ENCODE measurements at places on chromosomes 1 and 21.

GRCh38 chr1:199404976-199405375, 622.5 kb upstream of the NR5A2 start:
- no peak for DNase-seq

GRCh38 chr1:221801773-221802516, 60.1 kb upstream of the DUSP10 start:
- no peak for DNase-seq

GRCh38 chr1:175265091-175265490, 72.5 kb upstream of the KIAA0040 start:
- DNase-seq = no peak

- peak; percentile 41 for DNase-seq
Observed at GRCh38 chr1:224380003-224380402, 23.3 kb downstream of the CNIH4 start.

GRCh38 chr1:65524931-65525265, 104.4 kb downstream of the LEPR start:
- no peak for DNase-seq

GRCh38 chr1:97907886-97908285, 12.9 kb downstream of the DPYD start:
- no peak for DNase-seq

- DNase-seq = no peak
Observed at GRCh38 chr1:21338573-21339355, 48.5 kb upstream of the ECE1 start.

GRCh38 chr1:14735841-14736240, 137.4 kb downstream of the KAZN start:
- no peak for DNase-seq

GRCh38 chr21:24294171-24294570, 1313.1 kb downstream of the MRPL39 start:
- DNase-seq = no peak

DNA sequence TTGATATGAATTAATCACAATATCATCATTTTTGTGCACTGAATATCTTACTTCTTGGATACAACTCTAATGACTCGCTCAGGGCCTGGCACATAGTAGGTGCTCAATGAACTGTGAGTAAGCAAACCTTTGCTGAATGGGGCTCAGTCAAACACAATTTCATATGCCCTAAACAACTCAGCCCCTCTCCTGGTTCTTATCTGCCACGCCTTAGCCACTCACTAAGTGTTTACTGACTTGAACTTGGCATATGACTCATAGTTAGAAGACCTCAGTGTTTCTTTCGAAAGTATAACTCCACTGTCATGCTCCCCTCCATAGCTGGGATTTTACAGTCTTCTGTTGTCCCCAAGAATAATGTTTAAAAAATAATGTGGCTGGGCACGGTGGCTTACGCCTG, 4.8 kb upstream of the IFNLR1 start:
- DNase-seq = no peak

- DNase-seq = no peak
Observed at GRCh38 chr1:97505289-97505688, 415.5 kb downstream of the DPYD start.

GRCh38 chr1:155077758-155078445, 735 bp upstream of the EFNA3 start:
- no peak for DNase-seq

DNA sequence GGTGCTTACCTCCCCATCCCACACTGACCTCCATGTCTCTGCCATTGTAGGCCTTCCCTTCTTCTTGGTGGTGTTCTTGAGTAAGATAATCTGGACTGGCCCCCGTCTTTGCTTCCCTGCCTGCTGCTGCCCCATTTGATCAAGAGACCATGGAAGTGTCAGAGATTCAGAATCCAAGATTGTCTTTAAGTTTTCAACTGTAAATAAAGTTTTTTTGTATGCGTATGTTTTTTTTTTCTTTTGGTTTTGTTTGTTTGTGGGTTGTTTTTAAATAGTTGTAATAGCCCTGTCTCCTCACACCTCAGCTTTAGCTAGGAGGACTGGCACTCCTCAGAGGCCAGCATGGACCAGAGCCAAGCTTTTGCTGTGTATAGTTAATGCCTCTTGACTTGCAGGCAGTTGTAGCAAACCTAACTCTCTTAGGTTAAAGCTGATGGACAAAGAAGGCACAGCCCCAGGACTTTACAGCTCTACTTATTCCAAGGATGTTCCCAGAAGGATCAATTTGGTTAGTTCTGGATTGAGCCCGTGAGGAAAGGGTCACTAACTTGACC, 5.6 kb upstream of the YBX1 start:
- no peak for DNase-seq

GRCh38 chr1:214009423-214010196, 21.8 kb downstream of the PROX1 start:
- DNase-seq = no peak

GRCh38 chr1:167088746-167089417, 1.3 kb downstream of the GPA33 start:
- DNase-seq = no peak

- DNase-seq = no peak
Observed at GRCh38 chr1:179826626-179827280, 50.9 kb downstream of the TOR1AIP2 start.

- DNase-seq = no peak
Observed at GRCh38 chr1:211639475-211640300, 35.7 kb downstream of the NEK2 start.

DNA sequence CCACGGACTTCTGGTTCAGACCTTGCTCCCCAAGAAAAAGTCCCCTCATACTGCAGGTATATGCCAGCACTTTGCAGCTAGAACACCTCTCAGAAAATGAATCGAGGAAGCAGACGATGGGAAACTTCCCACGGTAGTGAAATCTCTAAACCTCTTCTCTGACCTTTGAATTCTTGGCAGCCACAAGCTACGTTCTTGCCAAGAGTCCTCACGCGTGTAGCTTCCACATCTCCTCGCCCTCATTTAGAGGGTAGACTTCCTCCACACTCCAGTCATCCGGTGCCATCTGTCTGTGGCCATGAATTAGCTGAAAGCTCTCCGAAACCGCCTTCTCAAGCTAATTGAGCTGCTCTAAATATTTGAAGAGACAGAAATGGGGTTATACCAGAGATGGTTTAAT, 127.8 kb downstream of the RGS7 start:
- no peak for DNase-seq

- no peak for DNase-seq
Observed at GRCh38 chr1:95311014-95311413, 77.0 kb downstream of the RWDD3 start.

- DNase-seq = no peak
Observed at GRCh38 chr1:216937491-216937890, 214.3 kb upstream of the ESRRG start.

GRCh38 chr1:246280551-246280950, 226.5 kb downstream of the SMYD3 start:
- no peak for DNase-seq

DNA sequence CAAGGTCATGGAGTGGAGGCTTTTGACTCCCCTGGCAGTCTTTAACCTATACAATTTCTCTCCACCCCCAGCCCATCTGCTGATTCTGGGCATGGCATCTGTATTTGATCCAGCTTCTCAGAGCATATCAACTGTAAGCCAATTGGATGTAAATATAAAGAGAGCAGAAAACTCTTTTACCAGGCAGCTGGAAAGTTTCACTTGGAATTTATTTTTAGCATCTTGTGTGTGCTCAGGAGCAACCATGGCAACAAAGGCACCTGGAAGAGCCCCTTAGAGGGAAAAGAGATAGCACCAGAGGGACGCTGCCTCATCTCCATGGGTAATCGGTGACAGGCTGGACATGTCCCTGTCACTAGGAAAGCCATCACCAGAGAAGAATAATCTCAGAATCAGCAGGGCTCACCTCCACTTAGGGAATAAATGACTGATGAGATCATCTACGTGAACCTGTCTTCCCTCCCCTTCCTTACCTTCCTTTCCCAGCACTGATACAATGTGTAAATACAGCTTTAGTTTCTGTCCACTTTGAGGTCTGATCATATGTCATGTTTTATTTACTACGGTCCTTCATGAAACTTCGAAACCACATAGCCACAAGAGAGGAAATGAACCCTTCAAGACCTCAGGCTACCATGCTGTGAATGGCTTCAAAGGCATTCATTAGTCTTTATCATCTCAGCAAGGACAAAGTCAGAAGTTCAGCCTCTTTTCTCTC, 25.3 kb upstream of the SIPA1L2 start:
- no peak for DNase-seq

DNA sequence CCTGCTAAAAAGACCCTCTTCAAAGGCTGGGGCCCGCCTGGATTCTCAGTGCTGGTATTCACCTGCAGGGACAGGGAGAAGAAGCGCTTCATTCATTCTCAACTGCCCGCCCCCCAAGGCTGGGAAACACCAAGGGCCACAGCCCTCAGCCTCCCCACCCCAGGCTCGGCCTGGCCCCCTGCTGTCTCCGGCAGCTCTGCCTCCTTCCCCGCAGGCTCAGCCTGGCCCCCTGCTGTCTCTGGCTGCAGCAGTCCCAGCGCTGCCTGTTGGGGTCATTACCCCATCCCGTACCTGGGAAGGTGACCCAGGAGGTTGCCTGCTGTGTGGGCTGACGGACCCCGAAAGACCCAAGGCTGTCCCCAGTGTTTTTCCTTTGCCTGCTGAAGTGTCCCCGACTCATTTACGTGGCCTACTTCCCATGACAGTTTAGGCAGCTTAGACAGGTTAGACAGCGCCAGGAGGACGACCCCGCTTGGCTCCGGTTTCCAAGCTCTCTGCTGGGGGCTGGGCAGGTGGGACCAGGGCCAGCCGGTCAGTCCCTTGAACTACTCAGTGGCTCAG, 22.9 kb upstream of the CLSTN1 start:
- DNase-seq = no peak

DNA sequence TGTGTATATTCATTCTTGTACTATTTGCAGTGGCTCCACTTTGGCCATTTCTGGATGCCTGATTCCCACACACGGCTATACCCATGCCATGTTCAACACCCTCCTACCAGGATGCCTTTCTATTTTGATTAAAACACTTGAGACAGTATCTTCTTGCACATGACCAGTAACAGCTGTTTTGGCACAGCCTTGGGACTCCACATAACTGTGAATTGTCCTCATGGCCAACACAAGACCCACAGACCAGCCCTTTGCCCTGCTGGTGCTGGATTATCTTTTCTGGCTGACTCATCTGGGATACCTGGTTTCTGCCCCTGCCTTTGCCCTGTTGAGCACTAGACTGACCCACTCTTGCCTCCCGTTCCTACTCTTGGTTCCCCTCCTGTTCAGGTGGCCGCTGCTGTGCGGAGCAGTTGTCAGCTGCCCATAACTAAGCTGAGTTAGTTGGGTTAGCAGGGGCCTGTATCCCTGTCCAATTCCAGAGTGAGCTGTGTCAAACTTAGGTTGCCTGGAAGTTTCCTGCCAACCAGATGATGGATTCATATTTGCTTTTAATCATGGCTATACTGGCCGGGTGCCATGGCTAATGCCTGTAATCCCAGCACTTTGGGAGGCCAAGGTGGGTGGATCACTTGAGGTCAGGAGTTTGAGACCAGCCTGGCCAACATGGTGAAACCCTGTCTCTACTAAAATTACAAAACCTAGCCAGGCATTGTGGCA, 10.8 kb upstream of the EYA3 start:
- DNase-seq = no peak

DNA sequence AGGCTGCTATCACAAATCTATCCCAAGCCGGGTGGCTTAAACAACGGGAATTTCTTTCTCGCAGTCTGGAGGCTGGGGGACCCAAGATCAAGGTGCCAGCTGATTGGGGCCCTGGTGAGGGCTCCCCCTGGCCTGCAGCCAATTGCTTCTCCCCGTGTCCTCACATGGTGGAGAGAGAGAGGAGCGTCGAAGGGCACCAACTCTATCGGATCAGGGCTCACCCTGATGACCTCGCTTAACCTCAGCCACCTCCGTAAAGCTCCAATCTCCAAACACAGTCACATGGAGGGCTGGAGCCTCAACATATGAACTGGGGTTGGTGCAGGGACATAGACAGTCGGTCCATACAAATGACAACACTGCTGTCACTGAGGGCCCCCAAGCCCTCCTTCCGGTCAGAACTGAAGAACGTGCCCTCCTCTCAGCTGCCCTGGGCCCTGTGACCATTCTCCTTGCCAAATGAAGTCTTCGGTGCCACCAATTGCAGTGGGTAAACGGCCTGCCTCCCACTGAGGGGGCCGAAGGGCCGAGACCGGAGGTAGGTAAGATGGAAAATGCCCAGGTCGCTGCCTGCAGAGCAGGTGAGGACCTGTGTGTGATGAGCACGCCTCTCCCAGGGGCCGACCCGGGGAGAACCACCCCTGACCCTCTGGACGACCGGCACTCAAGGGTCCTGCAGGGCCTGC, 211.0 kb downstream of the TOMM20 start:
- DNase-seq = no peak

GRCh38 chr1:50492142-50492541, 68.9 kb upstream of the DMRTA2 start:
- no peak for DNase-seq

- DNase-seq = no peak
Observed at GRCh38 chr1:185537596-185537995, 196.6 kb upstream of the HMCN1 start.

DNA sequence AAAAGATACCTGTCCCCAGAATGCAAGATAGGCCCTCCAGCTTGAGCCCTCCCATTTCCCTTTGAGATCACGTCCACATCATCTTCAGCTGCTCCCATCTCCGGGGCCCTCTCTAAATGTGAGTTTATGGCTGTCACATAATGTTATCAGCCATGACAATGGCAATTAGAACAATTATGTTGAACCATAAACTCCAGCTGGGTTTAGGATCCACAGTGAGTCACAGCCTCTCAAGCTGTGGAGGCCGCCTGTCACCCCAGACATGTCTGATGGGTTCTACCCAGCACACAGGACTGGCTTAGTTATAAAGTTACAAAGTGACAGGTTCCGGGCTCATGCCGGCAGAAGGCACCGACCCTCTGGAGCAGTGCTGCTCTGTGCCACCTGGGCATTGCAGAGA, 597.3 kb downstream of the PTPRU start:
- no peak for DNase-seq

DNA sequence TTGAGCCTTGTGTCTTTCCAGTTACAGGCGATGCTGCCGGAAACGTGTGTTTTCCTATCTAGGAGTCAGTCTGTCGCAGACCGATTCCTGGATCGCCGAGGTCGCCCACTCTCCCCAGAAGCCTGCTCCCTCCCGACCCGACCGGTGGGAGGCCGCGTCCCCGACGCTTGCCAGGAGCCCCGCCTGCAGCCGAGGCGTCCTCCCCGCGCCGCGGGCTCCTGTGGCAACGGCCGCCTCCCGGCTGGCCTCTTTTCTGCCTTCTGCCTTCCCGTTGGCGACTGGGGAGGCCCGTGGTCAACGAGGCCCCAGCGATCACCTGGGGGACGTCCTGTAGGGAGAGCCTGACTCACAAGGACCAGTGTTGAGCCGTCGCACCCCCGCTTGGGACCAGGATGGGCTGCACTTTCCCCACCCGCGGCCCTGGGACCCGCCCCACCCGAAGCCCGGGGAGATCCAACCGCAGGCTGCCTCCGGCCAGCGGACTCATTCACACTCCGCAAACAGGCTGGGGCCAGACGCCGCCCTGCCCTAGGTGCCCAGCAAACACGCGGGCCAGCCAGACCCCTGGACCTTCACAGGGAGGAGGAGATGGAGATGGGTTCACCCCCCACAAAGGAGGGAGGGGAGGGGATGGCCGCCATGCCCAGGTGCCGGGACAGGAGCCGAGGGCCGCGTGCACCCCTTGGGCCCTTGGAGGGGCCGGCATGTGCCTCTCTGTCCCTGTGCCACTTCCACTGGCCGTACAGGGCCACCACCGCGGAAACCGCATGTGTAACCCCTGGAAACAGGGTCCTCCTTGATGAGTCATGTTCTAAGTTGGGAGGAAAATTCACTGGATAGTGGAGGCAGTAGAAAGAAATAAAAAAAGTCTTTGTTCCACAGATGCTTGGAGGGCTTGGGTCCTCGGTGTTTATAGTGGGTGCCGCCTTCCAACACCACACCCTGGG, 7.2 kb upstream of the COL6A1 start:
- no peak for DNase-seq

- DNase-seq = no peak
Observed at GRCh38 chr21:38983560-38983959, 177.8 kb downstream of the ETS2 start.
